Spleen (tissue), 13 donors: ENCODE measurements at places on chromosomes 11 and 22. TPM values are rescaled to one million over a fixed set of nuclear protein-coding genes. Genes with fewer than 3 reads are reported as not detected.

DNA sequence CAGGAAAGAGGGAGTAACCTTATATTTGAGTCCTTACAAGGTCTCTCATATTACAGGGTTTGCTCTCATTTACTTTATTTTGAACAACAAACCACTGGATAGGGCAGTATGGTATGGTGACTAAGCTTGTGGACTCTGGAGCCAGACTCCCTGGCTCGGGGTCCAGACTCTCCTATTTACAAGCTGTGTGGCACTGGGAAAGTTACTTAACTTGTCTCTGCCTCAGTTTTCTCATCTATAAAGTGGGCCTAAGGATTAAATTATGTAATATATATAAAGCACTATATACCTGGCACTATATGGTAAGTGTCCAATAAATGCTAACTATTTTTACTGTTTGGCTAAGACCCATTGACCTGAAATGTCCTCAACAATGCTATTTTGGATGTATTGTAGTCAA, 1.7 kb upstream of the DCHS1 start:
- no peaks in the 10 kb centered on the region for H3K36me3 ChIP-seq
- DNase-seq, result no peak
- peaks cover 39% of the 10 kb centered on the region for H3K4me1 ChIP-seq
- H3K4me3 ChIP-seq, result no peak overlapping the region
- no peaks in the 10 kb centered on the region for H3K27me3 ChIP-seq

DNA sequence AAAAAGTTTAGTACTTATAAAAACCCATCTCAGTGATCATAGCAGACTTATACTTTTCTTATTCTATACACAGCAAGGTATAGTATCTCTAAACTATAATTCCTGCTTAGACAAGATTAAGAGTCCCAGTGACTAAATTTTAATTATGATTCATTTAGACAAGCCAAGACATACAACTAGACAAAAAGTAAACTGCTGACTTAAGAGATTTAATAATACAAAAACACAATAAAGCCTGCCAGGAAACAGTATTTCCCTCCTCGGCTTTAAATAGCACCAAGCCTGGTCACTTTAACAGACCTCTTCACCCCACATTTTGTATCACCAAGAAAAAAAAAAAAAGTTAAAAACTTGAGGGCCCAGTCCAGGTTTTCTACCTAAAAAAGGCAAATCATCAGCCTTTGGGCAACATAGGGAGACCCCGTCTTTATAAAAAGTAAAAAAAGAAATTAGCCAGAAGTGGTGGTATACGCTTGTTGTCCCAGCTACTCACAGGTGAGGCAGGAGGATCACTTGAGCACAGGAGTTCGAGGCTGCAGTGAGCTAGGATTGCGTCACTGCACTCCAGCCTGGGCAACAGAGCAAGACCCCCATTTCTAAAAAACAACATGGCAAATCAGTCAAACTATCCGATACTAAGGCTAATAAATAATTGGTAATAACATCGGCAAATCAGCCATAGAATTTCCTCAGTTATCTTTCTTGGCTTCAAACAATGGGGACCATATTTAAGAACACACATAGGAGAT, 53.8 kb downstream of the SIK3 start:
- peaks cover 51% of the 10 kb centered on the region for H3K4me1 ChIP-seq
- DNase-seq, result no peak
- no peaks in the 10 kb centered on the region for H3K36me3 ChIP-seq

The CD3E gene
- 55.3 TPM for total RNA-seq

DNA sequence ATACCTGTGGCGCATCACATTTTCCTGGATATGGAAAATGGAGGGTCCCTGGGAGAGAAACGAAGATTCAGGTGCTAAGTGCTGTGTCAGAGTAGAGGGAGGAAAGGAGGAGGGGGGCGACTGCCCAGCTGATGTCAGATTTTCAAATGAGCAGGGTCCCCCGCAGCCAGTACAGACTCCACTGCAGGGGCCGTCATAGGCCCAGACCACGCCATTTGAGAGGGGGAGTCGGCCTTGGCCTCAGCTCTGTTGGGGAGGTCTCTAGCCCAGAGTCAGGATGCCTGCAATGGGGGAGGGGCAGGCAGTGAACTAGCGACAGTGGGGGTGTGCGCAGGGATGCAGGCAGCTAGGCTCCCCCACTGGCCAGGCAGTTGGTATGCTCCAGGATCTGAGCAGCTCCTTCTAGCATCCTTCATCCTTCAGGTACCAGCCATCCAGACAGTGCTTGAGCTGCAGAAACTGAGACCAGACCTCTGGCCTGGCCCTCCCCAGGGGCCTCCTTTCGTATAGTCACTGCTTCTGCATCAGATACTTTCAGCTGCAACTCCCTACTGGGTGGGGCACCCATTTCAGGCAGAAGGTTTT, at the start of the genes BSCL2 and GNG3:
Gene BSCL2, minus strand, starts transcription at position 148 of the 585 bp plus-strand sequence. CDS start 229 bp downstream, outside the sequence.
Gene GNG3, plus strand, starts transcription at position 400 of the 585 bp plus-strand sequence. CDS start 620 bp downstream, outside the sequence.
- H3K27me3 ChIP-seq, result no peaks in the 10 kb centered on the region
- peak; percentile 84 for DNase-seq
- peak within 1 kb of the TSS; percentile 97 for H3K27ac ChIP-seq

DNA sequence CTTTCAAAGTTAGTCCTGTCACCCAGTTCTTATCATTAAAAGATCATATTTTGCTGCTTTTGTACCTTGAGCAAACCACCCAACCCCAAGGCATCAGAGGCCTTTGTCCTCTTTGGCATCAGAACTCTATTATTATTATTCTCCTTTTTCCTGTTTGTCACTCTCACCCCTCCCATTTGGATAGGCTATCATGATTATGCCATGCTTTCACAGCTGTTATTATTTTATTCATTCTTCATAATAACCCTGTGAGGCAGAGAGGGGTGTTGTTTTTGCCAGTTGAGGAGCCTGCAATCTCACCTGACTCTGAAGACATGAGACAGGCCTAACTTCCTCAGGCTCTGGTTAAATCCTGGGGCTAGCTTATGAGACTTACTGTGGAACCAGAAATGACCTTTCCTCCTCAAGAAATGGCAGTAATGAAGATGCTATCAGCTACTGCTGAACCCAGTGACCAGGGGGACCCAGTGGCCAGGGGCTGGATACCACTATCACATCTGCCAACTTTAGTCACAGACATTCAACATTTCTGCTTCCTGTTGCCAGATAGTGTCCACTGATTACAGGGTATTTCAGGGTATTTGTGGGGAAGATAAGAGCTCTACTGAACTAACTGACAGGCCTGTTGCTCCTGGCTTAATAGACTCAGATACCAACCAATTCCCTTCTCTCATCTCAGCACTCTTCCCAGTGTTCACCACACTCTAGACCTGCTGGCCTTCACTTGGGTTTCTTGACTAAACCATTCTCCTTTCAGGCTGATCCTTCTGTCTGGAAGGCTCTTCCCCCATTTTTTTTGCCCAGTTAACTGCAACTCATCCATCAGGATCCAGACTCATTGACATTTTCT, 11.8 kb upstream of the SWAP70 start:
- no peaks in the 10 kb centered on the region for H3K36me3 ChIP-seq
- DNase-seq, result no peak
- H3K4me3 ChIP-seq, result no peak overlapping the region
- no peak overlapping the region for H3K27ac ChIP-seq
- no peaks in the 10 kb centered on the region for H3K27me3 ChIP-seq

The FGF3 gene
- not detected for total RNA-seq

DNA sequence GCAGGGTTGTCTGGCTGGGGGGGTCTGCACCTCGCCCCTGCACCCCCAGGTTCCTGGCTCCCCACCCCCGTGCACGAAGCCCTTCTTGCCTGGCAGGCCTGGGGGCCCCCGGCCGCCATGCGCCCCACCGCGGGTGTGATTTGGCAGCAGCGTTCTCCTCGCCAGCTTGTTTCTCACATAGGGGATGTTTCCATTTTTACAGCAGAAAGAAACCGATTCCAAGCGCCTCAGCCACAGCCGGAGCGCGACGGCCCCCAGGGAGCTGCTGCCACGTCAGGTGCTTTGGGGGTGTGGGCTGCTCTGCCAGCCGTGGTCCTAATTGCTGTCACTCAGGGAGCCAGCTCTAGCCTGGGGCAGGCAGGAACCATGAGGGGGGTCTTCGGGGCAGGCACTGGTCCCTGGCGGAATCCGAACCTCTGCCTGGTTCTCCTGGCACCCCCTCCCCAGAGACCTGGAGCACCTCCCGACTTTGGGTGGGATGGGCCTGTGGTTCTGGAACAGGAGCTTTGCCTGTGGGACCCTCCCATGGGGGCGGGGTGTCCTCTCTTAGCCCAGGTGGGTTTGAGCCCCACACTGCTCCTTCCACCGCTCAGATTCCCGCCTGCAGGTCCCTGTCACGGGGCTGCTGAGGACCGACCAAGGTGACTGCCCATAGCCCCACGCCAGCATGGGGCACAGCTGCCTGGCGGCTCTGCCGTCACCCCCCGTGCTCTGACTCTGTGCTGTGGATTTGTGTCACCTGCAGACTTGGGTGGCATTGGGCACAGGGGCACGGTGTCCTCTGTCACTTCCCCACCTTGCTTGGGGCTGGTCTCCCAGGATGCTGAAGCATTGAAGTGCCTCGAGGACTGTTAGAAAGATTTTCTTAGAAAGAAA, 54.0 kb downstream of the RTN4R start:
- H3K4me1 ChIP-seq, result peaks cover 48% of the 10 kb centered on the region
- H3K4me3 ChIP-seq, result no peak overlapping the region
- H3K27ac ChIP-seq, result no peak overlapping the region
- no peak for DNase-seq

- DNase-seq, result no peak
- no peaks in the 10 kb centered on the region for H3K27me3 ChIP-seq
- H3K27ac ChIP-seq, result peak overlapping the region; percentile 40
- no peak overlapping the region for H3K4me3 ChIP-seq
- no peaks in the 10 kb centered on the region for H3K36me3 ChIP-seq
Measured at GRCh38 chr22:32788904-32789624, 12.4 kb upstream of the TIMP3 start.
